ENCODE measurements at places on chromosomes 4 and X. TPM values are rescaled to one million over a fixed set of nuclear protein-coding genes. Genes with fewer than 3 reads are reported as not detected.
A peak's percentile ranks its signal among the peaks of the same experiment; 100 is the strongest.

DSPP gene
- not detected for total RNA-seq

CSAG2 gene
- total RNA-seq = 1.3 TPM

ZDHHC15 gene
- not detected for total RNA-seq

LDOC1 gene
- total RNA-seq = 20.5 TPM

- no peak for DNase-seq
Observed at GRCh38 chrX:53256446-53257041, 24.8 kb downstream of the IQSEC2 start.

- no peak for DNase-seq
Observed at GRCh38 chrX:68820476-68821110, 8.2 kb upstream of the EFNB1 start.

DNA sequence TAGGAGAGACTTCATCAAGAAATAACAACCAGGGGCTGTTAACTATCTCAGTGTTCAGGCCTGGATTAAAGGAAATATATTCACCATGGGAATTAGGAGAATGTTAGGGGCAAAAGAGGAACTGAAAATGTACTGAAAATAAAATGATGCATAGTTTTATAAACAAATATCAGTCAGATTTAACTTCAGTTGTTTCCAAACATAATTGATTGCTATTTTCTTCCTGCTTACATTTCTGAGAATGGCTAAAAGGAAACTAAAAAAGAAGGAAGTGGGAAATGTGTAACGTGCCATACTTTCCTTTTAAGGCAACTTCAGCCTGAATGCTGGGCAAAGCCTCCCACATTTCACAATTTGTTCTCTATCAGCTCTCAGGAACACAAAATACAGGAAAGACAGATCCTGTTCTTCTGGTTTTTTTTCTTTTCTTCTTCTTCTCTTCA lies 178.1 kb downstream of the MAML3 start:
- no peak for DNase-seq

DNA sequence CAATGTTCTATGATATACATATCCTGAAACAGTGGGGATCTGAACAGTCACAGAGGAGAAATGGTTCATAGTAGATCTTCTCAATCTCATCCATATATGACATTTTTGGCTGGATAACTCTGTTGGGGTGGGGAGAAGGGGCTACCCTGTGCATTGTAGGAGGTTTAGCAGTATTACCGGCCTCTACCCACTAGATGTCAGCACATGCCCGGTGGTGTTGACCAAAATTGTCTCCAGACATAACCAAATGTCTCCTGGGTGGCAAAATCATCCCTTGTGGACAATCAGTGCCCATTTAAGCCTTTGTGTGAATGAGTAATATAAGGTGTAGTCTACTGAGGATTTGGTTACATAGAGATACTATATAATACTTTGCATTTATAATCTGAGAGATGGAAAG lies 89.9 kb downstream of the PLS3 start:
- DNase-seq = no peak

DNA sequence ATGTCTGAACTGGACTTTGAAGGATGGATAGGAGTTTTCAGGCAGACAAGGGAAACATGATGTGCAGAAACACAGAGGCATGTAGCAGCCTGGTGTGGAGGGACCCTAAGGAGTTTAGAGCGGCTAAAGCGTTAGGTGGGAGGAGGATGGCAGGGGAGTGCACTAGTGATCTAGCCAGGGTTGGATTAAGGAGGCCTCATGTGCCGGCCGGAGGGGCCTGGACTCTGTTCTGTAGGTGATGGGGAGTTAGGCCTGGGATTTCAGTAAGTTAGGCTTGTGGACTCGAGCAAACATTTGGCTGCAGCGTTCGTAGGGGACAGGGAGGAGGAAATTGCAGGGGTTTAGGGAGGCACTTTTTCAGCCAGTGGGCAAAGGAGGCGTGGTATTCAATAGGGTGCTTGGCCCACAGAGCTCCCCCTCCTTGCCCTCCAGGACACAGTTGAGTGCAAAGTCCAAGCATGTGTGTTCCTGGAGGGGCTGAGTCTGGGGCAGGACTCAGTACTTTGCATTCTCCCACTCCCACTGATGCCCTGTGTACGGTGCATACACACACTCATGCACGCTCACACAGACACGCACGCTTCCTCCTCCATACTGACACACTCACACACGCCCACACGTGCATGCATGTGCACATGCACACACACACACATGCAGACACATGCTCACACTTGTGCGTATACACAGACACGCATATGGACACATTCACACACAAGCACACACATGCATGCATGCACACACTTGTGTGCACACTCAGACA lies 18.6 kb downstream of the PSAPL1 start:
- no peak for DNase-seq

- no peak for DNase-seq
Observed at GRCh38 chr4:188459381-188459780, 320.1 kb downstream of the TRIML1 start.

DNA sequence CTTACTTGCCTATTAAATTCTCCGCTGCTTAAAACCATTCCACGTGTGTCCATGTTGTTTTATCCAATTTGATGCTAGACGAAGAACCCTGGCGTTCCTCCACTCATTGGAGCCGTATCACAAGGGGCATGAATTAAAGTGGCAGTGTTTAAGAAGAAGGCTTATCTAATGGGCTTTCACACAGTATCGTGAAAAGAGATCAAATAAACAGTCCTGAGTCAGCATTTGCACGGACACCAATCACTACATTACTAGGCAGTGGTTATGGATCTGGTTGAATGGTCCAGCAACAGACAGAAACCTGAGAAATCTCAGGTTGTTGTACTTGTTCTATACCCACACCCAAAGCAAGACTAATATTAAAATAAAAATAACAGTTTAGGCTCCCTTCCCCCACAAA lies 671.6 kb downstream of the FAT4 start:
- DNase-seq = no peak

DNA sequence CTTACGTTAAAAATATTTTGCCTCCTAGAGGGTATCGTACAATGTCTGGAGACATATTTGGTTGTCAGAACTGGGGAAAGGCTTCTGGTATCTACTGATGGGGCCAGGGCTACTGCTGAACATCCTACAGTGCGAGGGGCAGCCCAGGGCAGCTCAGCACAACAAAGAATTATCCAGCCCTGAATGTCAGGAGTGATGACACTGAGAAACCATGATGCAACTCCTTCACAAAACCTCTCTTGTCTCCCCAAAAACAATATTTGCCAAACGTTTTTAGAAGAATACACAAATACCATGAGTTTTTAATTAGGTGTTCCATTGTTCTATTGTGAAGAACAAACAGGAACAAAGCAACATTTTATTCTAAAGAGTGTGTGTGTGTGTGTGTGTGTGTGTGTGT lies 43.4 kb upstream of the CLNK start:
- no peak for DNase-seq

- no peak for DNase-seq
Observed at GRCh38 chrX:105635794-105636193, 186.5 kb upstream of the NRK start.

GRCh38 chr4:184280591-184281071 lies 63.0 kb upstream of the ENPP6 start:
- DNase-seq = peak; percentile 43

DNA sequence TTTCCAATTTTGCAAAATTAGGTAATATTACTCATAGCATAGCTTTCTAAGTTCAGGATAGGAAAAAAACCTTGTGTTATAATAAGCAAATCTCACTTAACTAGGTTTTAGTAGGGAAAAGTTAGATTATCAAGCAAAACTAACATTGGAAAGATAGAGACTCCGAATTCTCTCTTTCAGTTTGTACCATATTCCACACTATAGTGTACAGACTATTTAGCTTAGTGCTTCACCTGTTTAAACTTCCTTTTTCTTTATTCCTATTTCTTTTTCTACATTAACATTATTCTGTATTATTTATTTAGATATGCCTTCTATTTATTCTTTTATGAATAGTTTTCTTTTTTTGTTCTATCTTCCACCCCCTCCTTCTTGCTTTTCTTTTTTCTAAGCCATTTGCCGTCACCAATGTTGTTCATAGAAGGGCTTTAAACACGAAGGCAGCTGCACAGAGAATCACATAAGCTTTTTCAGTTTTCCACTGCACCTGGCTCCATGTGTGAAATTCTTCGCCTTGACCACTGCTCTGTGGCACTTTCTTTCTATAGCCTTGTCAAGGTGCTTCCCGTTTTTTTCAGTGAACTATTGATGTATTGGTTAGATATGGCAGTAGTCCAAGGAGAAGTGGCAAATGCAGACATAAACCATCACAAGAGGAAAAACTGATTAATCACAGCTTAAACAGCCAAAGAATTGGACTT lies 8.5 kb downstream of the PCDH10 start:
- DNase-seq = no peak

DNA sequence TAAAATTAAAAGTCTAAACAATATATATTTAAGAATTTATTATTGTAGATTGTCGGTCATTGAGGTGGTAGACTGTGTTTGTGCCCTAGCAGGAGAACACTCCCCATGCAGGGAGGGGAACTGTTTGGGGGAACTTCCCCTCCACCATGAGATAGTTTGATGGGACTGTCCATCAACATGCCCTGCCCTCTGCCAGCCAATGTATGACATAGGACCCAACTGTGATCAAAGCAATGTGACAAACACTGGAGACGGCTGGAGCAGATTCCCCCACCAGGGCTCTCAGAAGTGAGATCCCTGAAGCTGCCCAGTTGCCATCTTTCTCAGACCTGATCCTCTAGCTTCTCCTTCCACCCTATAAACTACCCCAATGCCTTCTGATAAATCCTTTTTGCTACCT lies 44.9 kb downstream of the SH3KBP1 start:
- DNase-seq = no peak

DNA sequence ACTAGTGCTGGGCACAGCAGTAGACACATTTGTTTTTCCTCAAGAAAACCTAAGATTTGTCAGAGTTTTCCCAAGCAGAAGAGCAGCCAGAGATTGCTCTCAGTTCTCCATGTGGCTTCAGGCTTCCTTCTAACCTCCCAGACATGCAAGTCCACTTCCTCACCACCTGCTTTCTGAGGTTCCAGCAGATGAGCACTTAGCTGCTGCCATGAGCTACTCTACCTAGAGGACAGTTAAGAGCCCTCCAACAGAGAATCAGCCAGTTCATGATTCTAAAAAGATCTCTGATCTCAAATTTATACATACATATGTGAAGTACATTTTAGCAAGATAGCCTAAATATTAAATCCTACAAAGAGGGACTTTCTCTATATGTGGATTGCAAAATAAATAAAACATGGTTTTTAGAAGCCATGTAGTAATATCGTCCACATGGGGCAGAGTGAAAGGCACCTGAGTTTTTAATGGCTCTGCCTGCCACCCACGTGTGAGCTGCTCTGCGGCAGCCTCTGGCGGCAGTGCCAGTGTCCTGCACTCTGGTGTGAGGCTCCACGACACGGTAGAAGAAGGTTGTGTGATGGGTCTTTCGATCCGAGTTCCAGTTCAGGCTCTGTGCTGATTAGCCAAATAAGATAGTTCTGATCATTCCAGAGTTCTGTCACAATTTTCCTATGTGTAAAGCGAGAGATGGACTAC lies 10.3 kb downstream of the CYP4V2 start:
- DNase-seq = peak; percentile 77
